ENCODE measurements at places on chromosomes 1 and 21. TPM values are rescaled to one million over a fixed set of nuclear protein-coding genes. Genes with fewer than 3 reads are reported as not detected.

DNA sequence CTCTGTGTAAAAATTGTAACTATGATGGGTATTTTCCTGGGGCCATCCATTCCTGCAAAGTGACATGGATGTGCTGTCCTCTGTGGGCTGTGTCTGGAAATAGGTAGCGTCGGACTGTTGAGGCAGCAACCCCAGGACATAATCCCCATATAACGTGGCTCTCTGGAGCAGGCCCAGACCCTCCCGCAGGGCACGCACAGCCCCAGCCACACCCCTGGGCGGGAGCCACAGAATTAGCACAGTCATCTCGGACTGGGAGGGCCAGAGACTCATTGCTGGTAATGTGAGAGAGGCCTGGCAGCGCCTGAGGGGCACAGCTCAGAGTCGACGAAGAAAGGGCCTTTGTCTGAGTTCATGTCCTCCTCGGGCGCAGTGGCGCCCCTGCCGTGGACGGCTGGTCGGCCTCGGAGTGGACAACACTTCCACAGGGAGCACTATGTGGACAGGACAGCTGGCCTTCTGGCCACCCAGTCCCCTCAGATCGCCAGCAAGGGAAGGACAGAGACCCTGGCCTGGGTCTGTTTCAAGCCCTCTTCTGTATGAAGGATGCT lies 20.1 kb downstream of the SIM2 start:
- no peak overlapping the region for H3K4me3 ChIP-seq
- no peak overlapping the region for H3K27ac ChIP-seq
- no peak for DNase-seq
- H3K36me3 ChIP-seq: no peaks in the 10 kb centered on the region

- no peak overlapping the region for H3K4me3 ChIP-seq
- no peak overlapping the region for H3K27ac ChIP-seq
- peaks cover 2% of the 10 kb centered on the region for H3K27me3 ChIP-seq
- no peaks in the 10 kb centered on the region for H3K36me3 ChIP-seq
- no peaks in the 10 kb centered on the region for H3K4me1 ChIP-seq
- DNase-seq: no peak
Observed at GRCh38 chr1:181662606-181663005, 179.3 kb downstream of the CACNA1E start.

GRCh38 chr1:248755517-248755916 lies at the start of gene LYPD8:
Gene LYPD8, minus strand, starts transcription at chr1:248755759. Its CDS starts 4,678 bp downstream, at chr1:248751081.
- no peak within 1 kb of the TSS for H3K4me3 ChIP-seq
- no peaks in the 10 kb centered on the region for H3K4me1 ChIP-seq
- no peak within 1 kb of the TSS for H3K27ac ChIP-seq
- no peaks in the 10 kb centered on the region for H3K27me3 ChIP-seq
- H3K36me3 ChIP-seq: no peaks in the 10 kb centered on the region

Gene TSSK3
- total RNA-seq: not detected

Gene ARHGEF16
- total RNA-seq: 0.56 TPM
